Frontal cortex (tissue), 4 donors: ENCODE measurements at places on chromosomes 12 and 14.
A peak's percentile ranks its signal among the peaks of the same experiment; 100 is the strongest.

- DNase-seq = no peak
Observed at GRCh38 chr12:19298836-19299605, 140.3 kb upstream of the AEBP2 start.

DNA sequence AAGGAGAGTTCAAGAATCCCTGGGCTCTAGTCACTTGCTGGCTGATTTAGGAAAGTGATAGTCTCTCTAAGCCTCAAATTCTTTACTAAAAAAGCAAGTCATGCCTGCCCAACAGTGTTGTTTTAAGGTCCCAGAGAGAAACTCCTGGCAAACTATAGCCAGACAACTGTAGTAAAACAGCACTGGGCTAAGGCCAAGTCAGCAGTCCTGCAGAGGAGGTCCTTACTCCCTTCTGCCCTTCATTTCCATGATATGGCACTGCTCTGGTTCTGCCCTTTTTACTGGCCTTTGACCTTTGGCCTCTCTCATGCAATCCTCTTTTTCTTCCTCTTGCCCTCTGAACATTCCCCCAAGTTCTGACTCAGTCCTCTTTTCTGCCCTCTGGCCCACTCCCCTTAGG lies 74.9 kb downstream of the VWF start:
- no peak for DNase-seq

GRCh38 chr14:102211240-102211639 lies 71.5 kb downstream of the WDR20 start:
- no peak for DNase-seq

GRCh38 chr14:22412926-22413411 lies 176.1 kb downstream of the DAD1 start:
- DNase-seq = no peak

GRCh38 chr14:59282378-59282765 lies 93.9 kb downstream of the DAAM1 start:
- no peak for DNase-seq

GRCh38 chr14:59061292-59061691 lies 127.2 kb upstream of the DAAM1 start:
- no peak for DNase-seq

- no peak for DNase-seq
Observed at GRCh38 chr12:92784356-92784755, 81.6 kb downstream of the PLEKHG7 start.

GRCh38 chr12:49622501-49623141 lies 740 bp upstream of the PRPF40B start:
- peak; percentile 51 for DNase-seq

- DNase-seq = peak; percentile 69
Observed at GRCh38 chr12:114684098-114684869, at the start of gene TBX3. TBX3 (minus strand) TSS chr12:114684175; CDS start chr12:114683200, 975 bp downstream.

- DNase-seq = no peak
Observed at GRCh38 chr14:50083467-50084337, 32.7 kb downstream of the VCPKMT start.

GRCh38 chr12:57603324-57603723 lies 1.3 kb upstream of the DTX3 start:
- no peak for DNase-seq

- DNase-seq = no peak
Observed at GRCh38 chr12:33472299-33472698, 32.7 kb upstream of the SYT10 start.

GRCh38 chr12:9079883-9080675 lies 35.6 kb downstream of the A2M start:
- no peak for DNase-seq

- no peak for DNase-seq
Observed at GRCh38 chr12:133129368-133130037, 571 bp downstream of the ZNF891 start.

DNA sequence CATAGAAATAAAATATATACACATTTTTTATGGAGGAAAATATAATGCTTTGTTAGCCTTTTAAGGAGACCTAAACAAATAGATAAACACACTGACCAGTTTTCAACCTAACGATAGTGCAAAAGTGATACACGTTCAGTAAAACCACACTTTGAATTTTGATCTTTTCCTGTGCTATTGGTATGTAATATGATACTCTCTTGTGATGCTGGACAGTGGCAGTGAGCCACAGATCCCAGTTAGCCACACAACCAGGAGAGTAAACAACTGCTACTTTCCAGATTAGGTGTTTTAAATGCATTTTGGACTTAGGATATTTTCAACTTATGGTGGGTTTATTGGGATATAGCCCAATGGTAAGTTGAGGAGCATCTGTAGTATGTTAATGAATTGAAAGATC lies 243.1 kb downstream of the ERC1 start:
- DNase-seq = no peak

GRCh38 chr12:18358077-18358476 lies 96.8 kb downstream of the PIK3C2G start:
- no peak for DNase-seq

DNA sequence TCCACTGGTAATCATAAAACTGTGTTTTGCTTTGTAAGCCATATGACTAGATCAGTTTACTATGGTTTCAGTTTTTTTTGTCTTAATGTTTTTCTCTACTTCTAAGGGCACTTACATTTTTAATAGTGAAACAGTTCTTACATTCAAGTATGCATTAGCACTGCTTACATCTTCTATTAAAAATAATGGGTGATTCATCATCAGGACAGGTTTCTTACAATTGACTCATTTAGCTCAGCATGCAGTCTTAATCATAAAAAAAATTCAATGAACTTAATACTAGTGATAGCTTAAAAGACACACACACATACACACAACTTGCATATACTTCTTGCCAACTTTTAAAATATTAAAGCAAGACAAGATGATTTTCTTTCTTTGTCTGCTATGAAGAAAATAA lies 845.7 kb upstream of the USP15 start:
- no peak for DNase-seq

DNA sequence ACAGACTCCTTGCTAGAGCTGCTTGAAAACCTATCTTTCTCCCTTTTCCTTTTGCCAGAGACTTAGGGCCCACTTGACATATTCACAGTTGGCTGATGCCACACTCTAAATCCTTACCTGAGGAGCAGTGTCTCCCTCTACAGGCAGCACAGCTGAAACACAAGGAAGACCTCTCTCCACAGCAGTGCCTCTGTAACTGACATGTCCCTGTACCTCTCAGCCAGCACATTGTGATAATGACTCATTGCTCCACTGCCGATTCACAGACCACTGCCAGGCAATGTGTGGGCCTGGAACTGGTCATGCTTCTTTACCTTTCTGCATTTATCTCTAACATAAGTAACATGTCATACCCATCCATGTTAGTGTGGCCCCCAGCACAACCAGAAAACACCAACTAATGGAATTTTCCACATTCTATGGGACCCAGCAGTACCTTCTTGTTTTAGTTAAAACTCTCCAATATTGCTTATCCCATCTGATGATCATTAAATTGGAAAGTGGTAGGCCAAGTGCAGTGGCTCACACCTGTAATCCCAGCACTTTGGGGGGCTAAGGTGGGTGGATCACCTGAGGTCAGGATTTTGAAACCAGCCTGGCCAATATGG lies 56.5 kb downstream of the GTF2A1 start:
- DNase-seq = no peak

DNA sequence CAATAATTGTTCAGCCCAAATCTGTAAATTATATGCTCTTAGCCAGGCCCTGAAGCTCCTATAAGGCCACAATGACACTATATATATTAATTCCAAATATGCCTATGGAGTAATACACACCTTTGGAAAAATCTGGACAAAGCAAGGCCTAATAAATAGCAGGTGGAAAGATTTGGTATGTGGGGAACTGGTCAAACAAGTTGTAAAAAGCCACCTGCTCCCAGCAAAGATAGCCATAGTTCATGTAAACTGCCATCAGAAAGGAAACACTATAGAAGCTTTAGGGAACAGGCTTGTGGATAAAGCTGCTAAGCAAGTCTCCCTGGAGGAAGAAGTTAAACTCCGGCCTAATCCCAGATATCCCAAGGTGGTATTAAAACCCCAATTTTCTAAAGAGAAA lies 29.7 kb downstream of the PRMT8 start:
- no peak for DNase-seq

DNA sequence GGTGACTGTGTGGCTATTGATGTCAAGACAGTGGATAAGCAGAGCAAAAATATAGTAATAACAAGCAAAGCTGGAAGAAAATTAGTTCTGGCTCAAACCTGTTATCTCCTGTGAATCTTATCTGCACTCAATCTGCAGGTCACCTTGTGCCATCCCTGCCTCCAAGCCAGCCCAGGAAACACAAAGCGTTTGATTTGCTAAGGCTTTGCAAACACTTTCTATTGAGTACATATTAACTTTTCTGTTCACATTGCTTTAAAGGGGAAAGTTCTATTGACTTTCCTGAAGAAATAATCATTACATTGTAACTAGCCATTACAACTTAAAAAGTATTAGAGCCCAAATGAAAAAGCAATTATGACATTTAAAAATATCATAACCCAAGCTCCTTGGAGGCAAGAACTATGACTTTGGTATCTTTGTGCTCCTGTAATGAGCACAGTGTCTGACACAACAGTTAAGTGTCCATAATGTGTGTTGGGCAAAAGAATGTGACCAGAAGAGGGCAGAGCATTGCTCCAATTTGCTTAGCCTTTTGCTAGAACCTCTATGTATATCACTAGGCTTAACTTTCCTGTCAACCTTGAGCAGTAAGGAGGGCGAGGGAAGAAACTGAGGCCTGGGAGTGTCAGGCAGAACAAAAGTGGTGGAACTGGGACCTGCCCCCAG lies 24.7 kb downstream of the SERPINA3 start:
- DNase-seq = no peak

- peak; percentile 9 for DNase-seq
Observed at GRCh38 chr12:22046968-22047390, 961 bp downstream of the CMAS start.

DNA sequence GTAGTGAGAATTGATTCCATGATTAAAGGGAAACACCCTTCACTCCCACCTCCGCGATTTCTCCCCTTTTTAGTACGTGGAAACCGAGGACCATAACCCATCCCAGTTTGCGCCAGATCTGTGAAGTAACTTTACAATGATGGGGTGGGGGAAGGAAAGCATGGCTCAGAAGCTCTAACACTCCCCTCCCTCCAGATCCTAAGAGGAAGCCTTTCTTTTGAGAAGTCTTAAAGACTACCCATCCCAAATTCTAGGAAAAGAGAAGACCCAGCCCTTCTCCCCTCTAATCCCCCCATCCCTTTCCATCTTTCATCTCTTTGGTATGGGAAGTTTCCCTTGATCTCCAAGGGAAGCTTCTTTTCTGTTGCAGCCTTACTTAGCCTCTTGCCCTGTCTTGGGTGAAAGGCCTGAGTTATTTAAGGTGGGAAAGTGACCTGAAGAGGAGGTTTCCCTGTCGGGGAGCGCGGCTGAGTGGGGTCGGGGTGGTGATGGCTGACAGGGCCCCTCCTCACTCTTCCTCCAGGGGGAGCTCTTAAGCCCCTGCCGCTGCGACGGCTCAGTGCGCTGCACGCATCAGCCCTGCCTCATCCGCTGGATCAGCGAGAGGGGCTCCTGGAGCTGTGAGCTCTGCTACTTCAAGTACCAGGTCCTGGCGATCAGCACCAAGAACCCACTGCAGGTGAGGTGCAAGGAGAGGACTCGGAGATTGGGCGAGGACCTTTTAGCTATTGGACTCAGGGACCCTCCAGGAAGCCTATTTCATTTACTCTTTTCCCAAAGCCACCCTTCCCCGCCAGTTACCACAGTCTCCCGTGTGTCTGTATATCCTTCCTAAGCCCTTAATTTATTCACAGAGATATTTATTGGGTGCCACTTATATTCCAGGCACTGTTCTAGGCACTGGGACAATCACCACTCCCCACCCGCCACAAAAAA lies 1.8 kb downstream of the MARCHF9 start:
- DNase-seq = no peak

DNA sequence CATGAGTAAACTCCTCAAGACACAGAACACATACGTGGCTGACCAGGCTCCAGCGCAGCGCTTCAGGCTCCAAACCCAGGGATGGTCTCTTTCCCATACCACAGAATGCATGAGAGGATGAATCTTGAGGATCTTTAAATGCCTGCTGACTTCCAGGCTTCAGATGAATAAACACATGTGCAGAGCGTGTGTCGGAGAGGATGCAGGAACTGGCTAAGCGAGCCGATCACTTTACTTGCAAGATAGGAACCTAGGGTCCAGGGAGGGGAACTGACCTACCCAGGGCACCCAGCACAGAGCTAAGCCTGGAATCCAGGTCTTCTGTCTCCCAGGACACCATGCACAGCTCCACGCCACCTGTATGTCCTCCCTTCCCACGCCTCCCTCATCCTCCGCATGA lies 209.8 kb downstream of the BCL11B start:
- DNase-seq = no peak

- DNase-seq = no peak
Observed at GRCh38 chr12:46387670-46388069, 15.1 kb upstream of the SLC38A2 start.

DNA sequence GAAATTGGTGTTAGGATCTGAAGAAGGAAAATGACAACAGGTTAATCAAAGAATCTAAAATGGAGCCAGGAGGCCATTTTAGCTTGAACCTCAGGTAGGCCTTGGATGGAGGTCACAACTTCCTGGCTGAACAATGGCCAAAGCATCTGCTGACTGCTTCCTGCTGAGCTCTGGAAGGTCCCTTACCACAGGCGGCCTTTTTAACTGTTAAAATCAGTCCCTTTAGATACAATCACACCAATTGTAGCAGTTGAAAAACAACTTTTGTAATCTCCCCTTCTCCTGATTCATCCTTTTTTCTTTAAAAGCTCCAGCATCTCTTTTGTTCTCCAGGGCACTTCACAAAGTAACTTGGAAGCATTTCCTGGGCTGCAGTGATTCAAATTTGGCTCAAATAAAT lies 388.8 kb downstream of the PDZRN4 start:
- no peak for DNase-seq

- no peak for DNase-seq
Observed at GRCh38 chr12:11092128-11092527, at the start of gene TAS2R43. TAS2R43 (minus strand) TSS chr12:11092313; CDS start chr12:11092229, 84 bp downstream.

- no peak for DNase-seq
Observed at GRCh38 chr12:64876388-64877071, 52.1 kb downstream of the TBC1D30 start.

DNA sequence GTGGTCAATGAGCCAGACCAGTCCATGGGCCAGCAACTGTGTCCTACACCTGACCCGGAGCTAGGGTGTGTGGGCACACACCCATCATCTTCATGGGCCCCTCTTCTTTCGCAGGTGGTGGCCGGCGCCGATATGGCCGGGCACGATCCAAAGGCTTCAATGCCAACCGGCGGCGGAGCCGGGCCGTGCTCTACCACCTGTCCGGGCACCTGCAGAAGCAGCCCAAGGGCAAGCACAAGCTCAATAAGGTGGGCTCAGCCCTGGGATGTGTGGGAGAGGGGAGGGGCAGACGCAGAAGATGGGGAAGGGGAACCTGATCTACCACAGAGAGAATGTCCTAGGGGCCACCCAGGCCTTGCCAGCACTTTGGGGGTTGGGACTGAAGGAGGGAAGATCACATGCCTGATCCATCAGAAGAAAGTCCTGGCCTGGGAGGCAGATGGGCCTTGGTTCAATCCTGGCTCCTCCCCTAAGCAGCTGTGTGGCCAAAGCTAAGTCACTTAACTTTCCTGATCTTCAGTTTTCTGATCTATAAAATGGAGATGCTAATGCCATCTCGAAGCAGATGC lies 3.8 kb downstream of the KCNH3 start:
- no peak for DNase-seq

- DNase-seq = no peak
Observed at GRCh38 chr12:25434515-25434914, 118.6 kb downstream of the LMNTD1 start.

- no peak for DNase-seq
Observed at GRCh38 chr12:82299319-82300025, 58.7 kb downstream of the CCDC59 start.
